Activated CD8-positive, alpha-beta T cell treated with anti-CD3 and anti-CD28 coated beads, Interleukin-2, amount 10 ng/mL, durations not matched to agents 7 days and 5 days (primary cell): ENCODE measurements at places on chromosomes 16 and 17.
A peak's percentile ranks its signal among the peaks of the same experiment; 100 is the strongest.

- peak; percentile 92 for DNase-seq
- peaks cover 35% of the 10 kb centered on the region for H3K4me1 ChIP-seq
- no peaks in the 10 kb centered on the region for H3K27me3 ChIP-seq
- H3K4me3 ChIP-seq, result peak within 1 kb of the TSS; percentile 93
- peaks cover 15% of the 10 kb centered on the region for H3K36me3 ChIP-seq
- peak within 1 kb of the TSS; percentile 93 for H3K27ac ChIP-seq
These were observed at the start of gene TRAP1 for GRCh38 chr16:3717235-3718018. Gene TRAP1 (minus strand): TSS chr16:3717524. CDS start chr16:3717508, 16 bp downstream.

DNA sequence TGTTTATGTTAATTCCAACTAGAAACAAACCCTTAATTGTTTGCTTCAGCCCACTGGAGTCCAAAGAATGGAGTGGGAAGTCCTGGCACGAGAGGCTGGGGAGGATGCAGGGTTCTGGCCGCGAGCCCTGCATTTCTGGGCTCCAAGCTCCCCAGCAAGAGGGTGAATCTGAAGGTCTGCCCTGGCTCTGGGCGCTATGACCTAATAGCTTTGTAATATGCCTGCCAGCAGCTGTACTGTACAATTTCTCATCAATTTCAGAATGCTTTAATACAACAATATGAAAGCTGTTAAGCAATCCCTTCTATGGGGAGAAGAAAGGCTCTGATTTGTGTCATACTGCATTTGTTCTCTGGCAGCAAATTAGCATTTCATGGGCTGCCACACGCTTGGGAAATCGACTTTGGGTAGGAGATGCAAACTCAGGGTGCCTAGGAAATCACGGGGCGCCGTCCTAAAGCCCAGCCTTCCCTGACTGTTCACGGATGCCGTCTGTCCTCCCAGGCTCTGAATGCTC lies 43.8 kb downstream of the NDEL1 start:
- no peak overlapping the region for H3K27ac ChIP-seq
- no peaks in the 10 kb centered on the region for H3K27me3 ChIP-seq
- no peak overlapping the region for H3K4me3 ChIP-seq
- no peaks in the 10 kb centered on the region for H3K4me1 ChIP-seq
- DNase-seq, result no peak

DNA sequence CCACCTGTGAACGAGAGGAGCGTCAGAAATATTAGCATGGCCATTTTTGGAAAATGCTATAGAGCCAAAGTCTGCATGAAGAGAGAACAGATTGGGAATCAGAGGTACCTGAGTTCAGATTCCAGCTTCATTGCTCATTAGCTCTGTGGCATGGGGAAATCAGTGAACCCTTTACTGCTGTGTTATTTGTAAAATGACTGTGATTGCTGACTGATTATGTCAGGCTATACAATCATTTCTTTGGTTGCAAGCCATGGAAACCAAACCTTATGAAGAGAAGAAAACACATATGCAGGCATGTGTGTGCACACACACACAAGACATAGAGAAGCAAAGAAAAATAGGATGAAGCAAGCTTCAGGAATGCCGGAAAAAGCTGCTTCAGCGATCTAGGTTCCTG lies 101.4 kb upstream of the HSBP1 start:
- H3K36me3 ChIP-seq, result no peaks in the 10 kb centered on the region
- no peak overlapping the region for H3K27ac ChIP-seq
- H3K4me3 ChIP-seq, result no peak overlapping the region

DNA sequence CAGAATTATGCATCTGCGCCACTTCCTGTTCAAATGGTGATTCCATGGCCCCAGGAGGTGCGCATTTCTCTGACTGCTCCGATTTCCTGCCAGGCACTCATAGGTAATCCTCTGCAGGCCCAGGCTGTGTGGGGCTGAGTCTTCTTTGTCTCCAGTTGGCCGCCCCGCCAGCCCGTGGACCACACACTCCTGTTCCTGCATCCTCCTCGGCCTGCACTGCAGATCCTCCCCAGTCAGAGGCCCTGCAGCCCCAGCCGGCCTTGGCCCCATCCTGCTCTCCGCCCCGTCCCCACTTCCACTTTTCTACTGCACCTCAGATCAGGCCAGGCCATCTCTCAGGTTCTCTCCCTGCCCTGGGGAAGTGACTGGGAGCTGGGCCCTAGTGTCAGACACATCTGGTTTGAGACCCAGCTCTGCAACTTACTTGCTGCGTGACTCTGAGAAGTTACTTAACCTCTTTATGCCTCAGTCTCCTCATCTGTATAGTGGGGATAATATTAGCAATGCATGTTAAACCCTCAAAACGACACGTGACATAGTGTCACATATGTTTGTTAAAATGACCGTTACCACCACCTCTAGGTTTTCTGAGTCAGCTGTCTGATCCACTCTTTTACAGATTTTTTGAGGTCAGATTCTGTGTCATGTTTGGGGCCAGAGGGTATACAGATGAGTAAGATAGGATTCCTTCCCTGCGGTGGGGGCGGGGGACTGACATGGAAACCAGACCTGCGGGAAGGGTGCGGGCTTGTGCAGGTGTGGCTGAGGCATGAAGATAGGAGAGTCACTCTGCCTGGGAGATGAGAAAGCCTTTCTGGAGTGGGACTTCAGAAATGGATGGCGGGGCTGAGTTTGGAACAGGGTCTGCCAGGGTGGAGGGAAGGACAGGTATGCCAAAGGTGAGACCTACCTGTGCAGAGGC lies 12.8 kb downstream of the RAB11FIP4 start:
- no peaks in the 10 kb centered on the region for H3K36me3 ChIP-seq
- no peak overlapping the region for H3K27ac ChIP-seq
- no peak overlapping the region for H3K4me3 ChIP-seq
- peaks cover 10% of the 10 kb centered on the region for H3K27me3 ChIP-seq
- H3K4me1 ChIP-seq, result no peaks in the 10 kb centered on the region

- H3K36me3 ChIP-seq, result no peaks in the 10 kb centered on the region
- no peaks in the 10 kb centered on the region for H3K4me1 ChIP-seq
- no peaks in the 10 kb centered on the region for H3K27me3 ChIP-seq
- DNase-seq, result no peak
- no peak overlapping the region for H3K27ac ChIP-seq
These were observed 33.5 kb upstream of the EMP2 start for GRCh38 chr16:10613785-10614485.

GRCh38 chr16:11175106-11175786 lies 80.8 kb downstream of the SOCS1 start:
- H3K27ac ChIP-seq, result peak overlapping the region; percentile 78
- DNase-seq, result no peak
- H3K36me3 ChIP-seq, result peaks cover 51% of the 10 kb centered on the region
- no peaks in the 10 kb centered on the region for H3K27me3 ChIP-seq
- no peak overlapping the region for H3K4me3 ChIP-seq

DNA sequence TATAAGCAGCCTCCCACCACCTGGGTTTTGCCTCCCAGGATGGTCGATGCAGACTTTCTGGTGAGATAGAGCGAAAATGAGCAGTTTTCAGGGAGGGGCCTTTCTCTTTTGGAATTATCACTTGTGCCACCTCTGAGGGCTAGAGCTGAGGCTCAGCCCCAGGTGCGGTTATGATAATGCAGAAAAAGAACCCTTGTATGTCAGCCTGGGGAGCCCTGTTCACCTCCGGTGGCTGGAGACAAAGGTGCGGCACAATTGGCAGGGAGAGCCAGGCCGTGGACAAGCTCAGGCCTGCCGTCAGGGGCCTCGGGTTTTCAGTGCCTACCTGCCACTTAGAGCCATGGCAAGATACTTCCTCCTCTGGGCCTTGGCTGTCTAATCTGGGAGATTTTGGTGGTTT lies 4.4 kb downstream of the SCPEP1 start:
- H3K36me3 ChIP-seq, result peaks cover 9% of the 10 kb centered on the region
- no peak overlapping the region for H3K27ac ChIP-seq
- DNase-seq, result no peak
- no peak overlapping the region for H3K4me3 ChIP-seq

DNA sequence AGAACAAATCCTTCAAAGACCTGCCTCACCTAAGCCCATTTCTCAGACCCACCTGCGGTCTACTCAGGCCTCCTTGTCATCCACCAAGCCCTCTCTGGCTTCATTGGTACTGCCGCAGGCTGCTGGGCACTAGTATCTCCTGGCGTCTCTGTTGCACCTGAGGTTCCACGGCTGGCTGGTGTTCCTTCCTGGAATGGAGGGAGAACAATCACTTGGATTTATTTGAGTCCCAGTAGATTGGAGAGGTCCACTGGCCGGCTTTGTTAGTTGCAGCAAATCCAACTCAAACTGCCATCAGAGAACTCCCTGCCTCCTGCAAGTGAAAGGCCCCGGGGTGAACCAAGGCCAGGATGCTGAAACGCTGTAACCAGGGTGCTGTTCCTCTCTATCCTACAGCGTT lies 15.3 kb downstream of the MIS12 start:
- H3K4me1 ChIP-seq, result peaks cover 16% of the 10 kb centered on the region
- peaks cover 9% of the 10 kb centered on the region for H3K36me3 ChIP-seq
- DNase-seq, result no peak
- H3K27me3 ChIP-seq, result peaks cover 2% of the 10 kb centered on the region
- no peak overlapping the region for H3K27ac ChIP-seq
- peak overlapping the region; percentile 22 for H3K4me3 ChIP-seq

DNA sequence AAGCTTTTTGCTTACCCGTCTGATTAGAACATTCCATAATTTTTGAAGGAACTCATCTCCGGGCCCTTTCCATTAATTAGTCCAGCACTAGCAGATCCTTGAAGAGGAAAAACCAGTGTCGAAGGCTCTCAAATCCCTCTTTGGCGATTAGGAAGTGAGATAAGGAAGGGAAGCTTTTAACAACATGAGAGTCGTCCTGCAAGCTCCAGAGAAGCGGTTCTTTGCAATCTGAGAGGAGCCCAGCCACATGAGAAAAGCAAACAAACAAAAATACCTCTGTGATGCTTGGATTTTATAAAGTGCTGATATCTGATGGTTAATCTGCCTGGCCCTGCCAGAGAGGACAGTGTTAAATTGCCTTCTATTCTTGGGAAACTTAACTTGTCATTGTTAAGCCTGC lies 339.8 kb upstream of the SALL1 start:
- no peak for DNase-seq
- no peak overlapping the region for H3K4me3 ChIP-seq
- H3K4me1 ChIP-seq, result no peaks in the 10 kb centered on the region
- no peak overlapping the region for H3K27ac ChIP-seq

- H3K4me3 ChIP-seq, result peak overlapping the region; percentile 49
- H3K36me3 ChIP-seq, result peaks cover 12% of the 10 kb centered on the region
- no peaks in the 10 kb centered on the region for H3K27me3 ChIP-seq
- H3K4me1 ChIP-seq, result peaks cover 78% of the 10 kb centered on the region
- peak; percentile 91 for DNase-seq
- H3K27ac ChIP-seq, result peak overlapping the region; percentile 92
These were observed 18.2 kb upstream of the ABR start for GRCh38 chr17:1197781-1198490.

DNA sequence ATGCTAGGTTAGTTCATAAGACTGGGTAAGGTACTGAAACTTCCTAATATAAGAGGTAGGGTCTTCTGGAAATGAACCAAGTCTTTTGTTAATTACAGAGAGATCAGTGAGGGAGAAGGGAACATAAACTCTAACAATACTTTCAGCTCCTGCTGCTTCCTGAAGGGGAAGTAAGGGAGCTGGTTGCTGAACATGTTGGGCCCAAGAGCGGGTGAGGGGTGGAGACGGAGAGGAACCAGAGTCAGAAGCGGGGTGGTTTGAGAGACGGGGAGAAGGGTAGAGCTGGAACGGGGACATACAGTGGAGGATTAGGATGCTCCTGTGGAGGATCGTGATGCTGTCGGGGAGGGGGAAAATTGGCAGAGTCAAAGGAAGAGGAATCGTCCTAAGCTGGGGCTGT lies 11.5 kb upstream of the ZNF747 start:
- no peak for DNase-seq
- H3K36me3 ChIP-seq, result no peaks in the 10 kb centered on the region
- H3K4me3 ChIP-seq, result no peak overlapping the region
- no peaks in the 10 kb centered on the region for H3K27me3 ChIP-seq

DNA sequence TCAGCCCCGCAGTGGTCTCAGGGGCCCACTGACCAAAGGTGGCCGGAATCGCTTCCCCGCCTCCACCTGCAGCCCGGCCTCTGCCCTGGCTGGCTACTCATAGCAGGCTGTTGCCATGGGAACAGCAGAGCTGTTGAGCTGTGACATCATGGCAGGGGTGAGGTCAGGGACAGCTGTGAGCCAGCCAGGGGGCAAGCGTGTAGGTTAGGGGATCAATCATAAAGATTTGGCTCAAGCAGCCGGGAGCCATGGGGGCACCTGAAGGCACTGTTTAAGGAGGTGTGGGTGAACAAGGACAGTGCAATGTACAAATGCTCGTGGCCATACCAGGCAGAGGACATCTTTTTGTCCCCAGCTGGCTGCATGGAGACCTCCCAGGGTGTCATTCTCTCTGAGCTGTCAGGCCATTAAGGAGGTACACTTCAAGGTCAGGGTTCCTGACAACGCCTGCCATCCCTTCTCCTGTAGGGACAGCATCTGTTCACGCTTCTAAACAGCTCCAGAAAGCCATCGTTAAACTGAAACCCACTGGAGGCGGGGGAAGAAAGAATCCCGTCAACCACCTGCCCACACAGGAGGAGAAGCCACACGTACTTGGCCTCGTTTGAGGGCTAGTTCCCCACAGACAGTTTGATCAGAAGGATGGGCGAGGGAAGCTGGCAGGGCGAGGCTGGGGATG lies at the start of gene CEP295NL:
CEP295NL (minus strand) TSS at position 101 of the 679 bp plus-strand sequence. CDS start 1,373 bp downstream, outside the sequence.
- H3K4me3 ChIP-seq, result no peak within 1 kb of the TSS
- DNase-seq, result no peak
- no peaks in the 10 kb centered on the region for H3K27me3 ChIP-seq
- no peaks in the 10 kb centered on the region for H3K36me3 ChIP-seq
- no peak within 1 kb of the TSS for H3K27ac ChIP-seq

- H3K27me3 ChIP-seq, result peaks cover 7% of the 10 kb centered on the region
- H3K4me3 ChIP-seq, result no peak overlapping the region
- no peak overlapping the region for H3K27ac ChIP-seq
- no peak for DNase-seq
These were observed 33.7 kb upstream of the HSBP1 start for GRCh38 chr16:83774066-83774465.

- no peaks in the 10 kb centered on the region for H3K27me3 ChIP-seq
- H3K36me3 ChIP-seq, result no peaks in the 10 kb centered on the region
- no peak overlapping the region for H3K4me3 ChIP-seq
- H3K27ac ChIP-seq, result no peak overlapping the region
- H3K4me1 ChIP-seq, result no peaks in the 10 kb centered on the region
These were observed 19.0 kb upstream of the VWA3A start for GRCh38 chr16:22073350-22073749.

DNA sequence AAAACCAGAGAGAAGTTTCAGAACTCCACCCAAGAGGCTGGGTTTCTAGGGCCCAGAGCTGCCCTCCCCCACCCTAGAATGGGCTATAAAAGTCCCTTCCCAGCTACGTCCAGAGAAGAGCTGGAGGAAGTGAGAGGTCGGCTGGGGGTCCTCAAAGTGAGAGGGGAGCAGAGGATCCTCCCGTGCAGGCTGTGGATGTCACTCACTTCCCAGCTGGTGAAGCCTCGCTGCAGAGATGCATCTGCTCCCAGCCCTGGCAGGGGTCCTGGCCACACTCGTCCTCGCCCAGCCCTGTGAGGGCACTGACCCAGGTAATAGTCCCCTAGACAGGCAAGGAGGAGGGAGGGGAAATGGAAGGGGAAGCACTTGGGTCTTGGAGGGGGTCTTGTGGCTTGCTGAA lies at the start of gene EPX:
EPX (plus strand) TSS at position 115 of the 400 bp plus-strand sequence; CDS start at position 236, 121 bp downstream.
- H3K27ac ChIP-seq, result no peak within 1 kb of the TSS
- H3K36me3 ChIP-seq, result no peaks in the 10 kb centered on the region
- no peak within 1 kb of the TSS for H3K4me3 ChIP-seq
- no peaks in the 10 kb centered on the region for H3K4me1 ChIP-seq
- peaks cover 4% of the 10 kb centered on the region for H3K27me3 ChIP-seq

- peaks cover 2% of the 10 kb centered on the region for H3K36me3 ChIP-seq
- H3K27me3 ChIP-seq, result peaks cover 14% of the 10 kb centered on the region
- no peak for DNase-seq
- no peak overlapping the region for H3K4me3 ChIP-seq
- no peaks in the 10 kb centered on the region for H3K4me1 ChIP-seq
- H3K27ac ChIP-seq, result no peak overlapping the region
These were observed 33.0 kb upstream of the GUCY2D start for GRCh38 chr17:7969433-7969832.
